ENCODE measurements at places on chromosomes 4 and X.

- DNase-seq: no peak
These were observed 255 bp upstream of the CNOT6L start for GRCh38 chr4:77819404-77819842.

- no peak for DNase-seq
These were observed 252.3 kb downstream of the PDHA2 start for GRCh38 chr4:96092151-96092705.

GRCh38 chr4:14908635-14909034 lies 93.6 kb upstream of the CPEB2 start:
- no peak for DNase-seq

DNA sequence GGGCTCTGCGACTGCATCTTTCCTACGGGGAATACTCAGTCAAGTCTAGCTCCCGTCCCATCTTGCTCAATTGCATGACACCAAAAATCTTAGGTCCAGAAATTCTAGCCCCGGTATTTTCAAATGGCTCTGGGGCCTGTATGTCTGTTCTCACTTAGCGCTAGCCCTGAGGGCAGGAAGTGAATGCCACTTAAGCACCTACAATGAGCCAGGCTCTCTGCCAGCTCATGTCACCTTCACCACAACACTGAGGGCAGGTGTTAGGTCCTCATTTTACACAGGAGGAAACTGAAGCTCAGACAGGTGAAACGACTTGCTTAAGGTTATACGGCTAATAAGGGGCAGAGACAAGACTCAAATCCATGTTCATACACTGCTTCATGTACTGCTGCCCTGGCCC lies 282.8 kb downstream of the PPP1R2C start:
- DNase-seq: no peak

GRCh38 chrX:44972132-44972531 lies 99.1 kb downstream of the KDM6A start:
- DNase-seq: no peak

DNA sequence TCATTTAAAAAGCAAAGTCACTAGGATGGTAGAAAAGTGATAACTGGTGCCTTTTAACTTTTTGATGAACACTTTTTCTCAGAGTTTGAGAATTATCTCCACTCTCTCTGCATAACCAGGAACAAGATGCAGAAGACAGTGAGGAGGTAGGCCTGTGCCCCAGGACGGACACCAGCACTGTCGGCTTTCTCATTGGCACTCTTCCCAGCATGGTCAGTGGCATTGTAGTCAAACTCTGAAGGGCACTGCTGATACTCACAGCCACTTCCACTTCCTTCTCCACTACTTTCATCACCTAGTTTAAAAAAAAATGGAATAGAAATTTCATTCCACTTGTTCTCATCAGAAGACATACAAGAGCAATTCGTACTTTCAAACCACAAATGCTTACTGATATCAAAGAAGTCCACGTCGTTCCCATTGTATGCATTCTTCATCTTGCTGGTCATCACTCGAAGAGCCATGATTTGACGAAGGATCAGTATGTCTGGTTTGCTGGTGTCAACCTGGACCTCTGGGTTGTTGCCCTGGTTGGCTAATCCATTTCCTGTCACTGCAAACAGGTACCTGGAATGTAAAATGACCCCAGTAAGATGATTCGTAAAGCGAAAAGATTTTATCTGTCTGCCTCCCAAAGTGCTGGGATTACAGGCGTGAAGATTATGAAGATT lies 84.8 kb upstream of the TFDP3 start:
- DNase-seq: no peak

GRCh38 chr4:84493092-84493850 lies 5.8 kb downstream of the NKX6-1 start:
- no peak for DNase-seq

DNA sequence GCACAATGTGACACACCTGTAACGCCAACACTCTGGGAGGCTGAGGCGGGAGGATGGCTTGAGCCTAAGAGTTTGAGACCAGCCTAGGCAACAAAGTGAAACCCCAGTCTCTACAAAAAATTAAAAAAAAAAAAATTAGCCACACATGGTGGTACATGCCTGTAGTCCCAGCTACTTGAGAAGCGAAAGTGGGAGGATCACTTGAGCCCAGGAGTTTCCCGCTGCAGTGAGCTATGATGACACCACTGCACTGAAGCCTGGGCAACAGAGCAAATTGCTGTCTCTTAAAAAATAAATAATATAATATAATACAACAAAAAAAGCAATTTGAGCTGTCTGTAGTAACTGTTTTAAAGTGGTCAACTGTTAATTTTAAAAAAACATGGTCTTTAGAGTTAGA lies 13.2 kb downstream of the SPOCK3 start:
- DNase-seq: no peak

DNA sequence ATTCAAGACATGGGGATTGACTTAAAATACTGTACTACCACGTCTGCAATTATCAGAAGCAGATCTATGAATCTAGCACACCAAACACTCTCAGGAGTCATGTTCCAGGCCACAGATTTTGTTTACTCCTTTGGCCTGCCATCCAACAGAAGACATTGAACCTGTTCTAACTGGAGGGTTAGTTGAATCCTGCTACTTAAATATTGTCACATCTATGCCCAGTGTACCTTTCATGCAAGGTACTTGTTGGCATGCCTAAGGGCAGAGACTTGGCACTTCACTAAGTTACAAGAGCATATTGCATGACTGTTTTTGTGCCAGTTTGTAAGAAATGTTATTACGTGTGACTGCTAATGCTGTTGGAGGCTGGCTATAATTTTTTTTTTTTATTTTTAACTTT lies 126.9 kb upstream of the BCOR start:
- DNase-seq: no peak

DNA sequence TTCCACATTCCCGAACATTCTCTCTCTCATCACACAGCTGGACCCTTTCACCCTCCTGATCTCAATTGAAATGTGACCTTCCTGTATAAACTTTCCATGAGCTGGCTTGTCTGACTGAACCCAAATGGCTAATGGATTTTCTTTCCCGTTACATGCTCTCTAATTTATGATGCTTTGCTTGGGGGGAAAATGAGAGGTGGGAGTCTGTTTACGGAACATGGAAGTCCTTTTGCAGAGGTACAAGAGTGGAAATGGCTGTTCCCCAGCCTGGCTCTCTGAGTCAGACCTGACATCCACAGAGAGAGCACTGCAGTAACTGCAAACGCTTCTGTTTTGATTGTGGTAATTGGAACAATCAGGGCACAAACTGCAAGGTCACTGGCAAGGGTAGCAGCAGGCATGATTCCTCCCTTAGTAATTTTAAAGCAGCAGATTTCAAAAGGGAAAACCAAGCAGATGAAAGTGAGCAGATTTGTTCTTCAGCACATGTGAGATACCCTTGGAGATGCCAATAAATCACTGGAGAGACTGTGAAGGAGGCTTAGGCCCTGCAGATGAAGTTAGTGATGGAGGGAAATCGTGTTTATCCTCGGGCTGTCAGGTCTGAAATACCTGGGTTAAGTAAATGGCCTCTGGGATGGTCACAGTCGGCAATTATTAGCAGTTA lies 83.9 kb downstream of the SNCA start:
- no peak for DNase-seq

DNA sequence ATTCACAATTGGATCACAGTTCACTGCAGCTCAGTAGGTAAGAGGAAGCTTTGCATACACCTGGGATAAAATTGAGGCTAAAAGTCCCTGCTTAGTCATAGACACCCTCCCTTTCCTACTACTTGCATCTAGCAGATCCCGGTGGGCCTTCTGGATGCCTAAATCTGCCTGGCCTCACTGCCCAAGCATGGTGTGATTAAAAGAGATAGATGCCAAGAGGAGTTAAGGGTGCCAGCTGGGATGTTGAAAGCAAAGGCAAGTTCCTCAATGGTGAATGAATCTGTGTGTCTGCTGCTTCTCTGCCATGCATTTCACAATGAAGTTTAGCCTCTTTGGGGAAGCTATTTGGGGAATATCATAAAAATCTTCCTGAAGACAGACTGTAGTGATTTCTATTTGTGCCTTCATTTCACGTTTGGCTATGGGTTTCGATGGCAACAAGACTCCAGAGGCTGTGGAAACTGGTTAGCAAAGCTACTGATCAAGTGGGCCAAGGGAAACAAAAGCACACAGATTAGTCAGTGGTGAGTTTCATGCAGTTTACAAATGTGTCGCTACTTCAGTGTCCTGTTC lies 534.0 kb downstream of the ANKRD50 start:
- DNase-seq: no peak

- DNase-seq: peak; percentile 8
These were observed 144.2 kb downstream of the PDLIM5 start for GRCh38 chr4:94595880-94596483.

GRCh38 chrX:17567187-17567586 lies 170.1 kb upstream of the SCML1 start:
- no peak for DNase-seq

DNA sequence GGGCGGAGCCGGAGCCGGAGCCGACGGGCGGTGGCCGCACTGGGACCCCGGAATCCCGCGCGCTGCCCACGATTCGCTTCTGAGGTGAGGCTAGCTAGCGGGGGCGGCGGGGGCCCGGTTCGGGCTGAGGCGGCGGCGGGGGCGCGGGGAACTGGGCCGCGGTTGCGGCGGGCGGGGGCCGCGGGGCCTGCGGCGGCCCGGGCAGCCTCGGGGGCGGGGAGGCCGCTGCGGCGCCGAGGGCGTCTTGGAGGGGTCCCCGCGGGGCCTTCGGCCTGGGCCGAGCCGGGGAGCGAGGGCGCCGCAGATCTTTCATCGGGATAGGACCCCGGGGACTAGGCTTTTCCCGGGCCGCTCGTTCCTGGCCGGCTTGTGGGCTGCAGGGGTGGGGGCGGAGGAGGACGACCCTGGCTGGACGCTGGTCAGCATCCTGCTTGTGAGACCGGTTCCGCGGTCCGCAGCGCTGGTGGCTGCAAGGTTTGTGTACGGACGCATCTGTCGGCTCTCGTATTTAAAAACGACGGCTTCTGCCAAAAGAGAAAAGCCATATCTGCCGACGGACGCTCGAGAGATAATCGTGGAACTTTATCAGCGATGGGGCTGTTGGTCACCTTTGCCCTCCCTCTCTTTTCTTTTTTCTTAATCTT lies 419 bp downstream of the ADD1 start:
- DNase-seq: no peak

DNA sequence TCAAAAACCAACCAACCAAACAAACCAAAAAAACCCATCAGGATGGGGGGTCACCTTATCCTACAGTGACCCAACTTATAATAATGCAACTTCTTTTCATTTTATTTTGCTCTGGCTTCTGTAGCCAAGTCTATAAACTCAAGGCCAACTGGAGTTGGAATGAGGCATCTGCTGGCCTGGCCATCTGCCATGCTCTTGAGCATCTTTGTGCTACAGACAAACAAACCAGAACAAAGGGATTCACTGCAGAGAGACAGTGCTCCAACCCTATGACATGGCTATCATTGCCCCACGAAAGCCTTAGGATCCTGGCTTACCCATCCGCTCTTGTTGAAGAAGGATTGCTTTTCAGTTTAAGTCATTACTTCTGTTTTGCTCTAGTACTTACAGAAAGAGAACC lies 49.2 kb upstream of the SCRG1 start:
- DNase-seq: no peak

DNA sequence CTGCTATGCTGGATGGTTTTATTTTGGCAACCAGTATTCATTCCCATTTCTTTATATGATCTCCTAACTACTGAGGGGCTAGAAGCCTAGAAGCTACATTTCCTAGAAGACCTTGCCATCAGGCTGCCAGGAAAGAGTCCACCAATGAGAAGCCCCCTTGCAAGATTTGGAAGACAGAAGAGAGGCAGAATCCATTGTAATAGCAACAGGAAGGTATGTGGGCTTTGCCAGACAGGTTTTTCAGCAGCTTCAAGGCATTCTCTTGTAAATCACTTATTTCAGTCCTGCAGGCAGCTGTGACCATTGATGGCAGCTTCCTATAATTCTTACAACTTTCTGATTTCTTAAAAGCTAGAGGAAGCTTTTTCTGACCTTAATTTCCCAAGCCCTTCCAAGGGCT lies 148.3 kb upstream of the NHS start:
- no peak for DNase-seq

- no peak for DNase-seq
These were observed 348.2 kb upstream of the GRIA3 start for GRCh38 chrX:122835886-122836285.

GRCh38 chr4:110869862-110870572 lies 247.1 kb upstream of the PITX2 start:
- DNase-seq: peak; percentile 13

- no peak for DNase-seq
These were observed 394 bp upstream of the DYNLT3 start for GRCh38 chrX:37847733-37848197.
